NCI-H2107 (cell line): ENCODE measurements at places on chromosomes 3 and 15.

GRCh38 chr3:134598763-134599545 is 51.9 kb downstream of the KY start:
- DNase-seq: no peak

DNA sequence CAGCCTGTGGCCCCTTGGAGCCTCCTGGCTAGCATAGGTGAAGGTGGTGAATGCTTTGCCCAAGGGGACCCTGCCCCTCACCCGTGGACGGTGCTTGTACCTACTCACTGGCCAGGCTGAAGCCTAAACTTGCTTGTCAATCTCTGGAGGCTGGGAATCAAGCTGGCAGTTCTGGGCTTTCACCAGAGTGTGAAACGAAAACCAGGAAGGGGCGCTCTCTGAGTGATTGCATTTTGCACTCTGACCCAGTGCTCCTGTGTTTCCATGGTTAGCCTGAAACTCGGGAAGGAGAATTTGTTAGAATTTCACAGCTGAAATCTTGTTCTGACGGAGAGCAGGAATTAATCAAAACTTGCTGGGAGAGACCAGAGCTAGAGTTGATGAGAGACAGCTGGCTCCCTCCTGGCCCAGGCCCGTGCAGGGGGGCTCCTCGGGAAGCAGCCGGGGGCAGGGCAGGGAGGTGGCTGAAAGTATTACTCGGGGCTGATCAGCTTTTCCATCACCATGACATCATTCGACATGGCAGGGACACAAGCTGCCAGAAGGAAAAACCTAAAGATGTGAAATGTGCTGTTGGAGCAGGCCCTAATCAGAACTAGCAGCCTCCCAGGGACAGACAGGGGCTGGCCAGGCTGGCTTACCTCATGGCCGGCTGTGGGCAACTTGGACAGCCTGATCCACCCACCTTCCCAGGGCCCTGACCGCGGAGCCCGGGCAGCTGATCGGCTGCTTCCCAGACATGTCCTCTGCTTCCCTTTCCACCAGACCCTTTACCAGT is 323.6 kb upstream of the CTDSPL start:
- no peak for DNase-seq

DNA sequence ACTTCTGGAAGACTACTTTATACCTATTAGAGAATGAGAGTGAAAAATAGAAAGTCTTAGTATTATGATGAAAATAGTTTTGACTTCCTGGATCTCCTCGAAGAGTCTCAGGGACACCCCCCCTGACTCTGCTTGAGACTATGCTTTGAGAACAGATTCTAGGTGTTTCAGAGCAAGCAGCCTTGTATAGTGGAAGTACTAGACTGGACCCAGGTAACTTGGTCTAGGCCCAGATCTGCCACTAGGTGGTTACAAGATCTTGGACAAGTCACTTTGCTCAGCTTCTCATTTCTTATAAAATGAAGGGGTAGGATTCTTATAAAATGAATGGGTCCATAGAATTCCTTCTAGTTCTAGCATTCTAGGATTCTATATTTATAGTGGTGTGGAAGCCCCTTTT is 9.1 kb downstream of the ABHD5 start:
- no peak for DNase-seq

DNA sequence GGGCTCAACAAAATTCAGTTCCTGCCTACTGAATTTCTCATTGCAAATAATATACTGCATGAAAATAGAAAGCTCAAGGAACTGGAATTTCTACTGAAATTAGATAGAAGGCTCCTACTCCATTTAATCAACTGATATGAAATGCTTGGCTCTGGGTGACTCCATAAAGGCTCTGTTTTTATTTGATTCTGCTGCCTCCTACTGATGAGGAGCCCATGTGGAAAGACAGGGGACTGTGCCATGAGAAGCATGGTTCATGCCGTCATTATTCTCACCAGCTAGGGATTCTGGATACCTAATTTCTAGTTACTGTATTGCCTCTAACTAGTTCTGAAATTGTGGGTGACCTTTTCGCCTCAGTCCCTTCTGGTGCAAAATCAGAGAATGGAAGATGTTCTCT is 366.2 kb upstream of the DPH6 start:
- no peak for DNase-seq

DNA sequence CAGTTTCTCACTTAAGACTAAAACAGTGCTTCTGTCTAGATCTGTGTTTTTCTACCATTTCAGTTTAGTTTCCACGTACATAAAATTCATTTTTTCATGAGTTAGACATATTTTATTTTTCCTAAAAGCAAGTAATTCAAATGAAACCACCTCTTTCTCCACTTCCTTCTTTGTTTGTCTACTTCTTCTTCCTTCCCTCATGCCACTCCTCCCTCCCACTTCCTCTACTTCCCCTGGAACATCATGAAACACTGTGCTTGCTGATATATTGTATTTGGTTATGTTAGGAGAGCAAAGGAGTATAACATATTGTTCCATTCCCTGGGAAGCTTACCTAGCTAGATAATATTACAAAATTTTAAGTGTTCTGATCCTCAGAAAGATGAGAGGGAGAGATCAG is 36.7 kb upstream of the GOLGA8B start:
- no peak for DNase-seq

DNA sequence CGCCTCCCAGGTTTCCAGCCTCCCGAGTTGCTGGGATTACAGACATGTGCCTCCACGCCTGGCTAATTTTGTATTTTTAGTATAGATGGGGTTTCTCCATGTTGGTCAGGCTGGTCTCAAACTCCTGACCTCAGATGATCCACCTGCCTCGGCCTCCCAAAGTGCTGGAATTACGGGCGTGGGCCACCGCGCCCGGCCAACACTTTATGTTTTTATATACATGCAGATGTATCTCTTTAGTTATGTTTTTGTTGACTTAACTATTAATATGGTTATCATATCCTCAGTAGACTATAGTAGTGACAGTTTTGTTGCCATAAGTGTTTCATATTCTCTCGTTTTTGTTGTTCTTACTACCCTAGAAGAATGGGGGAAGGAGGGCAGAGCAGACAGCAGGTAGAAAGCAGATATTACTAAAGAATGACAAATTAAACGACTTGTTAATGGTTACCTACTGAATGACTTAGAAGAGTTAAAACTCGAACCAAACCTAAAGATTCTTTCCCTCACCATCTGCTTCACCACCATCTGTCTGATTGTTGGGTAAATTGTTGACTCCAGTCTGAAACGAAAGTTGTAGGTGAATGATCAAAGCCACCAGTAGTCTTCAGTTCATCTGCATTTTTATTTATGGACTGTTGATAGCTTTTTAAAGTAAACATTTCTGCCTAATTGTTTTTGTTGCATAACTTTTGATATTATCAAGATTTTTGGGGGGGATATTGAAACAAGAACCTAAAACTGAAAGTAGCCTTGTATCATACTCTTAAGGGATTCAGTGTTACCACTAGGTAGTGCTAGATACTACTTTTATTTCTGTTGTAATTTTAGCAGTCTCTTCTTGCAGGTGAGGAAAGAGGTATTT is 89.3 kb downstream of the RASA2 start:
- DNase-seq: no peak
